ENCODE measurements at places on chromosomes 11 and 22.

DNA sequence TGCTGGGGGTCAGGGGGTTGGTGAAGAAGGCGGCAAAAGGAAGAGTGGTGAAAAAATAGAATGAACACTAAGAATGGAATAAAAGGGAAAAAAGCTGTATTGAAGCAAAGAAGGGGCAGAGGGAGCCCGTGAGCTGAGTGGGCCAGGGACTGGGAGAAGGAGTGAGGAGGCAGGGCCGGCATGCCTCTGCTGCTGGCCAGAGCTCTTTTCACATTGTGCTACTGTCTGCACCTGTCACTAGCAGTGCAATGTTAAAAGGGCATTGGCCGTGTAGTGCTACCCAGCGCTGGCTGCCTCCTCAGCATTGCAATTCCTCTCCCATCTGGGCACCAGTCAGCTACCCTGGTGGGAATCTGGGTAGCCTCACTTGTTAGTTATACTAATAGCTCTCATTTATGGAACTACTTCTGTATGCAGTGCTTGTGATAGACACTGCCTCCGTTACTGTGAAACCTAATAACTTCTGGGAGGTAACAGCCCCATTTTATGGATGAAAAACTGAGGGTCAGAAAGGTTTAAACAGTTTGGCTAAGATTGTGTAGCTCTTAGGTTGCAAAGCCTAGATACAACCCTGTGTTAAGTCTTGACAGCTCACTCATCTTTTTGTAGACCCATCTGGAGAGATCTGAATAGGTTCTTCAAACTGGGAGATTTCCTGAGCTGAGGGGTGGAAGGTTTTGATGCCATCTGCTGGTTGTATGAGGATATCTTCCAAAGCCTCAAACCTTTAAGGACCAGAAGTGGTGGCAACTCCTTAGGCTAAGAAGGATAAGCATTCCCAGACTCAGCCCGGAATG, 8.5 kb downstream of the YPEL4 start:
- no peak for DNase-seq

GRCh38 chr22:21012446-21013407, 2.2 kb upstream of the P2RX6 start:
- DNase-seq = no peak

DNA sequence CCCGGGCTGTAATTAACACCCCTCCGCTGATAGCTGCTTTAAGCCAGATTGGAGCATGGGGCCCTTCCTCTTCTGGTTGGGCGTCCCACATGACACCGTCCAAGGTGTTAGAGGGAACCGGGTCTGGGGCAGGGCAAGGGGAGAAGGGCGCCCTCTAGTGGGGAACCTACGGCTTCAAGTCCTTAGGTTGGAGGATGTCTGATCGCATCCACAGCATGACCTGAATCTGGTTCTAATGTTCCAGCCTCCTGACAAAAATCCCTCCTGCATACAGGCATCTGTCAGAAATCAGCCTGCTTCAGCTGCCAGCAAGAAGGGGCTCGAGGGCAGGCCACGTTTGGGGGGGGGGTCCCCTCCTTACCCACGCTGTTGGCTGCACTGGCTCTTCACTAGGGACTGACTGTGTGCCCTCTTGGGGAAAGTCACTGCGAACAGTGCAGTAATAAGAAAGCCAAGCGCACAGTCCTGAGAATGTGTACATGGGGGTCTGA, 94.2 kb upstream of the TBCEL start:
- no peak for DNase-seq

DNA sequence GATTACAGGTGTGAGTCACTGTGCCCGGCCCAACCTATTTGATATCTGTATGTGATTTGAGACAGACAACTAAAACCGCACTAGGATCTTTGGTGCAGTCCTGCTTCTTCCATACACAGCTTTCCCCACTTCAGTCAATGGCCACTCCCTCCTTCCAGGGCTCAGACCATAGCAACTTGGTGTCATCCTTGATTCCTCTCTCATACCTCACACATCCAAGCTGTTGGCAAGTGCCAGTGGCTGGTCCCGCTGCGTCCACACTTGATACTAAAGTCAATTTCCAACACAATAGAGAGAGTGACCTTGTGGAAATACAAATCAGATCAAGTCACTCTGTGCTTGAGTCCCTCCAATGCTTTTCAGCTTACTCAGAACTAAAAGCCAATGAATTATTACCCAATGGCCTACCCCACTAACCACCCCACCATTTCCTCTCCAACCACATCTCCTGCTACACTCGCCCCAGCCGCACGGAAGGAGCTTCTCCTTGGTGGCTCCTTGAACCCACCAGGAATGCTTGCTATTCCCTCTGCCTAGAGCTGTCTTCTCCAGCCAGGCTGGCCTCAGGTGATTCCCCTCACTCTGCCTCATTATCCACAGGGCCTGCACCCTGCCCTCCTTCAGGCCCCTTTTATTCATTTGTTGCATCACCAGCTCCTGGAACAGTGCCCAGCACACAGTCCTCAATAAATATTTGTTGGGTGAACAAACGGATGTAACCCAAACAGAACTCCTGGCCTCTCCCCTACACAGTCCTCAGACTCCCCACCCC, 12.9 kb downstream of the ABTB2 start:
- no peak for DNase-seq

DNA sequence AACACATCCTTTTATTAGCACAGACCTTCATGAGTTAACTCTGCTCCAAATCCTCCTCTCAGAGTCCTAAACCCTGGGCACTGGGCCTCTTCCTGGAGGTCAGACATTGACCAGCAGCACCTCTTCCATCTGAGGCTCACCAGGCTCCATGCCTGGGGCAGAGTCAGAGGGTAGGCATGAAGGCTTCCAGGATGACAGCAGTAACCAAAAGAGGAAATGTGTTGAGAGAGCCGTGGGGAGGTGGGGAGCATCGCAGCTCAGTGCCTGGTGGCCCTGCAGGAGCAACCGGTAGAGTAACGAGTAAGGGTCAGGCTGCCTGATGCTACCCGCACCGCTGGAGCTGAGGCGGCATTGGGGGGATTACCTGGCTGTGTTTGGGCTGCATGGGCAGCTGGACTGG, 9.4 kb upstream of the NAV2 start:
- no peak for DNase-seq

GRCh38 chr11:115104851-115105453, 399.3 kb downstream of the CADM1 start:
- peak; percentile 33 for DNase-seq

DNA sequence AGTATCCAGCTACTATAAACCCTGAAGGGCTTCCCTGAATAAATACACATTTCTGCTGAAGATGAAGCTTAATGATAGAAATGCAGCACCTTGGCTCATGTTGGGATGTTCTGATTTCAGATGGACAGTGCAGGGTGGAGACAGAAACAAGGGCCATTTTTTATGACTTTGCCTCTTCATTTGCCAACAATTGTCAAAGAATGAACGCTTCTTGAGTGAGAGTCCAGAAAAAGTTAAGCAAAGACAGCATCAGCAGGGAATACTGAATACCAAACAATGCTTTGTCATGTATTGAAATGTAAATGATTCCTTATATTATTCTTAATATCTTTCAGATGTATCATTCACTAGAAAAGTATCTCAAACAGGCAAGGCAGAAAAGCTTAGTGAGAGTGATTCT, 84.9 kb downstream of the TRPC6 start:
- peak; percentile 17 for DNase-seq

GRCh38 chr11:6856871-6857270, 6.0 kb upstream of the OR10A2 start:
- no peak for DNase-seq

DNA sequence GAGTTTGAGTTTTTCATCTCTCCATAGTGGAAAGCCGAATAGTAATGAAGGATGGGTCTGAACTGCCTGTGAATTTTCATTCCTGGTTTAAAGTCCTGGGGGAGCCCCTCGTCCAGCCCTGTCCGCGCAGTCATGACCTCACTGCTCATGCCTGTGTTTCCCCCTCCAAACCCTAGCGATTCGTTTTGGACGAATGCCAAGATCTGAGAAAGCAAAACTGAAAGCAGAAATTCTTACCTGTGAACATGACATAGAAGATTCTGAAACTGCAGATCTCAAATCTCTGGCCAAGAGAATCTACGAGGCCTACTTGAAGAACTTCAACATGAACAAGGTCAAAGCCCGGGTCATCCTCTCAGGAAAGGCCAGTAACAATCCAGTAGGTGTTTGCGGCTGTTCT, 30.5 kb downstream of the CDPF1 start:
- no peak for DNase-seq

DNA sequence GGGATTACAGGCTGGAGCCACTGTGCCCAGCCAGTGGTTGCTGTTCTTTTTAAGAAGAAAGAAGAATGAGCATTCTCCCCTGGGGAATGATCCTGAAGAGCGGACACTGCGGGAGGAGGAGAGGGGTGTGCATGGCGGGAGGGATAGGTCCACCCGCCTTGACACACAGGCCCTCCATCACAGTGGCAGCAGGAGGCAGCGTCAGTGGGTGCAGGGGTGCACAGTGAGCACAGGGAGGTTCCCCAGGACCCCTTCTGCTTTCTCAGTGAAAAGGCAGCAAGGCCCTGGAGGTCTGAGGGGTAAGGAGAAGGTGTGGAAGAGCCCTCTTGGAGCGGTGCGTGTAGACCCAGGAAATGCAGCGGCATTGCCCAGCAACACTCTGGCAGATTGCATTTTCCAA, 28.9 kb upstream of the CBX7 start:
- no peak for DNase-seq

DNA sequence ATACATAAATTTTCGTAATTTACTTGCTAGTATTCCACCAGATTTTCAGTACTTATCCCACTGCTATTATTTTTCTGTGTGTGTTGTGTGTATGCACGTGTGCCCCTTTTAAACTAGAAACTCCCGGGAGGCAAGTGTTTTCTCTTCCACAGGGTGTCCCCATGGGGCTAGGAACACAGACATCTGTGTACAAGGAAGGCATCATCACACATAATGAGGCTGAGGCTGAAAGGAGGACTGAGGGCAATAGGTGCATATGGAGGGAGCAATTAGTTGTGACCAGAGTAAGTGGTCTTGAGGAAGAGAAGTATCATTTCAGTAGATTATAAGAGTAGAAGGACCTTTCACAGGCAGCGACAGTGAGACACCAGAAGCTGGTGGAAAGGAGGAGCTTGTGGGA, 2.1 kb upstream of the DPAGT1 start:
- no peak for DNase-seq

DNA sequence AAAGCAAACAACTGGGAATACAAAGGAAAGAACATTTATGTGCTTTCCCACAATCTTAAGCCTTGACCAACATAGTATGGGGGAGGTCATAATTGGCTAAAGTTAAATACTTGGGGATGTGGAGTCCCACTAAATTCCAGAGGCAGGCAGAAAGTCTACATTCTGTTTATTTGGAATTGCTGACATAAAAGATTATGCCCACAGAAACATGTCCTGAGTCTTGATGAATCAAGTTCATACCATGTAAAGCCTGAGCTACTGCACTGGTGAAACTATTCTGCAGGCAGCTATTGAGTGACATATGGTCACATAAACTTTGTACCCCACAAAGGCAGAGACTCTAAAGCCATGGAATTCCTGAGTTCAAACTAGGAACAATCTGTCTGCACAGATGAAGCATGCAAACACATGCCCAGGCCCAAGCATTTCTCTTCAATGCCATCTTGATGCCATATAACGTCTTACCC, 69.9 kb upstream of the CHRM4 start:
- DNase-seq = no peak

DNA sequence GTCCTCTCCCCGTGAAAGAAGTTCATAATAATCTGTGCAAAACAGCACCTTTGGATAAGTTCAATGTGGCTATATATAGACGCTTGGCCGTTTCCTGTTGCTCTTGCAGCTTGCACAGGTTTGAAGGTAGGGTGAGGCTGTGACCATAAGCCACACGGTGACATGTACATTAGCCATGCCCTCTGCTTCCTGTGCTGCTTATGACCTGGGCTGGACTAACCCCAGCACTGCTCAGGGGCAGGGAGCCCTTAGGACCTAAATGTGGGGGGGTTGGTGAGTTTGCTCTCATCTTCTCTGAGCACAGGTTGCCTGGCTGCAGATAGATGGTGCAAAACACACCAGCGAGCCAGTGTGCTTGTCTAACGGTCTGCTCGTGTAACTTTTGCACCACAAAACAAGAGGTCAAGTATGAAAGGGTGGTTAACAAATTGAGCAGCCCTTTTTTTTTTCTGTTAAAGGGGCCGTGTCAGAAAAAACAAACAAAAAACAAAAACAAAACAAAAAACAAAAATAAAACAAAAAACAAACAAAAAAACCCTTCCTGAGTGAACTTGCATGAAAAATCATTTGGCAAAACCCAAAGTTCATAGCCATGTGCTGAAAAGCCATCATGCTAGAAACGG, 37.3 kb downstream of the FLI1 start:
- no peak for DNase-seq

- DNase-seq = no peak
Observed at GRCh38 chr11:135023499-135023898, 611.5 kb upstream of the B3GAT1 start.

- no peak for DNase-seq
Observed at GRCh38 chr11:64413417-64413816, 54.5 kb downstream of the RPS6KA4 start.

Measured in hindlimb muscle (tissue), 1 donor.